Activated T-cell treated with anti-CD3 and anti-CD28 coated beads, Interleukin-2, amount 50 U/mL, for 72 hours (primary cell): ENCODE measurements at places on chromosomes 5 and 9. TPM values are rescaled to one million over a fixed set of nuclear protein-coding genes. Genes with fewer than 3 reads are reported as not detected.

- H3K27ac ChIP-seq, result no peak overlapping the region
- peaks cover 43% of the 10 kb centered on the region for H3K4me1 ChIP-seq
- no peak for DNase-seq
- H3K4me3 ChIP-seq, result no peak overlapping the region
- peaks cover 9% of the 10 kb centered on the region for H3K36me3 ChIP-seq
Measured at GRCh38 chr9:22098643-22099332, 89.7 kb upstream of the CDKN2B start.

DNA sequence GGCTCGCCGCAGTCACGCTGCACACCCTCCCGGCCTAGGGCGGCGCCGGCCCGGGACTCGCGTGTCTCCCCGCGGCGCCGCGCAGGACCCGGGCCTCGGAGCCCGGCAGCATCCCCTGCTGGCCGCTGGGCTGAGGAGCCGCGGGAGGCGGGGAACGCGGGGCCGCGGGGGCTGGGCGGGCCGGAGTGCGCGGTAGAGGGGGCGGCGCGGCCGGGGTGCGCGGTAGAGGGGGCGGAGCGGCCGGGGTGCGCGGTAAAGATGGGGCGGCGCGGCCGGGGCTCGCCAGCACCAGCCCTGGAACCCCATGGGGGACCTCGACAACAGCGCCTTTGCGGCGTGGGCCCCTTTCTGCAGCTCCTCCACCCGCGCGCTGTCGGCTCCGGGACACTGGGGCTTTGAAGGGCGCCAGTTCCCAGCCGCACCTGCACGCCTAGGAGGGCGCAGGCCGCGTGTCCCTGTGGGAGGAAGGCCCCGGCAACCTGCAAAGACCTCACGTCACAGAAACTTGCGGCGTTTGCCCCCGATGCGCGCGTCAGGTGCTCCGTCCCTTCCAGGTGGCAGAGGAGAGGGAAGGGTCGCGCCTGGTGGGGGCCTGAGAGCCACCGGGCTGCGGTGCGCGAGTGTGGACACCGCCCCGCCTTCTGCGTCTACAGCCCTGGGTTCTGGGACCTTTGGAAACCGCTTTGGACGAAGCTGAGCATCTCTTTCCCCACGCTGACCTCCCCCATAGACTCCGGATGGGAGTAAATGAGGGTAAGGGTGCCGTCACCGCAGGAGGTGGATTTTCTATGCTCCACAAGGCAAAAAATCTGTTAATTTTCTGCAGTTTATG, 49.6 kb downstream of the NSUN2 start:
- peaks cover 57% of the 10 kb centered on the region for H3K27me3 ChIP-seq
- H3K27ac ChIP-seq, result no peak overlapping the region
- H3K36me3 ChIP-seq, result no peaks in the 10 kb centered on the region
- H3K4me1 ChIP-seq, result peaks cover 10% of the 10 kb centered on the region
- H3K4me3 ChIP-seq, result peak overlapping the region; percentile 27

DNA sequence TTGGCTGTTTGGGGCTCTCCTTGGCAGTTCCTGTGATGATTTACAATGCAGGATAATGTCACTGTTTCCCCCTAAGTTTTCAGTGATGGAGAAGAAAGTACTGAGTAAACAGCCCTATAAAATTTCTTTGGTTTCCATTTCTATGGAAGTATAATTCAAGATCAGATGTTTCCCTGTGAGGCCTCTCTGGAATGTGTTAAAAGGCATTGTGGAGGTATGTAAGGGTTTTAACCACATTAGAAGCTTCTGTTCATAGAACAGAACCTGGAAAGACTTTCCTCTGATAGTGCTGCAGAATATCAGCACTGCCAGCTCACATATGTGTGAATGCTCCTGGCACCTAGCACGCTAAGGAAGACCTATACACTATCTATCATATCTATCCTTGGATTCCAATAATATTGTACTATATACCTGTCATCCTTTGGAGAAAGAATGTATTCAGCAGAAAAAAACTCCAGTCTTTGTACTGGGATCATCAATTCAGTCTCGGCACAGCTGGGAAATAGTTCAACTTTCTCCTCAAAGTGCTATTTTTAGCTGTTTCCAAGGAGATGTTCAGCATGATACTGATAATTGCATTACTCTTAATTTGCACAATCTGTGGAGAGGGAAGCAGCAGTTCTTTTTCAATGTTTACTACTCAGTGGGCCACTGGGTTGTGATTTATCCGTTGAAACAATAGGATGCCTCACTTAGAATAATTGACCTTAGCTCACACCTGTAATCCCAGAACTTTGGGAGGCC, 21.9 kb downstream of the TTC1 start:
- H3K4me3 ChIP-seq, result no peak overlapping the region
- peaks cover 20% of the 10 kb centered on the region for H3K36me3 ChIP-seq
- peaks cover 6% of the 10 kb centered on the region for H3K4me1 ChIP-seq

DNA sequence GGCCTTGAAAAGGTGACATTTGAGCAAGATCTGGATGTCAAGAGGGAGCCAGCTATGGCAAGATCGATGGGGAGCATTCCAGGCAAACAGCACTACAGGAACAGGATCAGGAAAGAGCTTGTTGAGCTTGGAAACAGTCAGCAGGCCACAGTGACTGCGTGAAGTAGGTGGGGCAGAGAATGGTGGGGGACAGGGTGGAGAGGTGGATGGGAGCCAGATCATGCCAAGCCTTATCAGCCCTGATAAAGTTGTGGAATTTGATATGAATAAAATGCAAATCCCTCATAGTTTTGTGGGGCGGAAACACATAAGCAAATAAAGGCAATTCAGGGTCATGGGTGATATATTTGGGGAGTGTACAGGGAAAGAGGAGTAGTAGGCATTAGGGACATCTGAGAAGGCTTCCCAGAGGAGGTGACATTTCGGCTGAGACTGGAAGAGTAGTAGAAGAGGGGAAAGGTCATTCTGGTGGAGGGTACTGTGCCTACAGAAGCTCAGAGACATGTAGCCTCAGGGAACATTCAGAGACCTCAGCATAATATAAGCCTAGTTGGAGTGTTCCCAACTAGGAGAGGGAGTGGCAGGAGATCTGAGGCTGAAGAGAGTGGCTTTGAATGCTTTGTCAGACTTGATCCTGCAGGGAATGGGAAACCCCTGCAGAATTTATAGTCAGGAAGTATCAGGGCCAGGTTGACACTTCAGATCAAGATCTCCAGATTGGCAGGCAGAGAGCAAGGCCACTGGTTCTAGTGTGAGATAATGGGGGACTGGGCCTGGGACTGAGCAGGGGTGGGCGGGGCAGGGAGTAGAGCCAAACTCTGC, 9.7 kb upstream of the CYSTM1 start:
- H3K27me3 ChIP-seq, result no peaks in the 10 kb centered on the region
- no peaks in the 10 kb centered on the region for H3K36me3 ChIP-seq
- H3K4me3 ChIP-seq, result no peak overlapping the region
- no peaks in the 10 kb centered on the region for H3K4me1 ChIP-seq
- no peak for DNase-seq
- no peak overlapping the region for H3K27ac ChIP-seq

DNA sequence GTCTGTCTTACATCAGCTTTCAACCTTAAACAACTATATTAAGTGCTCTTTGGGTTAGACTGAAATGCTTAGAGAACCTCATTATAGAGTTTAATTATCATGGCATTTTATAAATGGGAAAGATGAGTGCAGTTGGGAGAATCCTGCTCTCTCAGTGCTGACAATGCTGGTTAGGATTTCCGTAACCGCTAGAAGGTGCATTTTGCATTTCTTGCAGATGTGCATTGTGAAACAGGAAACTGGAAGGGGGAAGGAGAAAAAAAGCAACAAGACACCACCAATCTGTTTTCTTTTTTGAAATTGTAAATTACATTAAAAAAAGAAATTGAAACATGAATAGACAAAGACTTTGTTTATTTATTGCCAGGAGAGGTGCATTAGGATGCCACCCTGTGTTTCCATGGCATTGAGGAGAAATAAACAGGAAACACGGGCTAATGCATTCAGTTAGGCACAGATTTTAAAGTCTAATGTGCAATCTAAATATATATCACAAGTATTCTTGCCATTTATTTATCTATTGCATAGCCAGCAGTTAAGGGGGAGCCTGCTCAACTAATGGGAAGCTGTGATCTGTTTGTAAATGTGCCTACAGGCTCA, 478.9 kb downstream of the PSAT1 start:
- no peaks in the 10 kb centered on the region for H3K4me1 ChIP-seq
- no peaks in the 10 kb centered on the region for H3K36me3 ChIP-seq
- H3K4me3 ChIP-seq, result no peak overlapping the region
- no peak overlapping the region for H3K27ac ChIP-seq
- DNase-seq, result no peak

DNA sequence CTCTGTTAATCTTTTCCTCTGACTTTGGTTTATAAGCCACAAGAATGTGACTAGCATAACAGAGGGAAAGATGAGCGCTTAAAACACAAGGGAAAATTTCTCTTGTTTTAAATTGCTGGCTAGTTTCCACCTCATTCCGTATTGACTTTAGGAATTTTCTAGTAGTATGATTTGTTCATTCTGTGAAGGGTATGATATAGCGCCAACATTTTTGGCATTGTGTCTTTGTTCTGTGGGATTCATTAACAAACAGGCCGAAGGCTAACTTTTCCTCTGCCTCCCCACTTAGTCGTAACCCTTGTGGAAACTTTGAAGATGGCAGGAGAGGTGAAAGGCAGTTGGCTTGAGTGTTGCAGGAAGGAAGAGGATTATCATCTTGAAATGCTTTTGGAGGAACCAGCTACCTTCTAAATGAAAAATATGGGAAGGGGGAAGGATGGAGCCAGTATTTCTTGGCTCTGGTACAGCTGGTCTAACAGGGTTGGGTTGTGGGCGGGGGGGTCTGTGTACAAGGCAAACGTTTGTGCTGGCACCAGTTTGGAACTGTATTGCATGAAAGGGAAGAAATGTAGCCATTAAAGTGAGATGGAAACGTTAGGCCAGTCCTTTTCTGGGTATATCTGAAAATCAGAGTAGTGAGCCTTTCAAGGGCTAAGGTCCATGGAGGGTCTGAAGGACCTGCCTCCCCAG, 21.5 kb upstream of the DMRT2 start:
- no peaks in the 10 kb centered on the region for H3K4me1 ChIP-seq
- DNase-seq, result no peak
- H3K36me3 ChIP-seq, result no peaks in the 10 kb centered on the region
- H3K4me3 ChIP-seq, result no peak overlapping the region
- H3K27ac ChIP-seq, result no peak overlapping the region

DNA sequence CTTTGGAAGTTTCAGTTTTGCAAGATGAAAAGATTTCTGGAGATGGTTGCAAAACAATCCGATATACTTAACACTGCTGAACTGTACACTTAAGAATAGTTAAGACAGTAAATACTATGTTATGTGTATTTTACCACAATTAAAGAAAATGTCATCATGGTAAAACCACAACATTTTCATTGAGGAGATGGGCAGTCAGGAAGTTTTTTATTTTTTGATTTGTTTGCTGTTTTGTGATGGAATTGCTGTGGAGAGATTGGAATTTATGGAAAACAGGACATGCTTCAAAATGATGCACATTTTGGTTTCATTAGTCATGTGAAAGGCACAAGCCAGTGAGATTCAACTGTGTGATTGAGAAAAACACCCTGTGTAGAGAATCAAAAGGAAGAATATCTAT, 90.5 kb upstream of the AGXT2 start:
- no peak for DNase-seq
- no peaks in the 10 kb centered on the region for H3K36me3 ChIP-seq
- H3K27me3 ChIP-seq, result peaks cover 71% of the 10 kb centered on the region
- H3K4me1 ChIP-seq, result peaks cover 13% of the 10 kb centered on the region

The ADAMTS13 gene
- 4.7 TPM for total RNA-seq

The PCDHGA3 gene
- total RNA-seq, result 0.12 TPM

The SLC34A3 gene
- total RNA-seq, result 0.14 TPM
